Nephron progenitor cell (in vitro differentiated cells): ENCODE measurements at places on chromosomes 3 and 15.

GRCh38 chr3:117750674-117751269 is 1041.2 kb downstream of the TUSC7 start:
- no peaks in the 10 kb centered on the region for H3K27me3 ChIP-seq
- no peaks in the 10 kb centered on the region for H3K36me3 ChIP-seq
- no peak overlapping the region for H3K4me3 ChIP-seq
- H3K4me1 ChIP-seq, result peaks cover 26% of the 10 kb centered on the region

DNA sequence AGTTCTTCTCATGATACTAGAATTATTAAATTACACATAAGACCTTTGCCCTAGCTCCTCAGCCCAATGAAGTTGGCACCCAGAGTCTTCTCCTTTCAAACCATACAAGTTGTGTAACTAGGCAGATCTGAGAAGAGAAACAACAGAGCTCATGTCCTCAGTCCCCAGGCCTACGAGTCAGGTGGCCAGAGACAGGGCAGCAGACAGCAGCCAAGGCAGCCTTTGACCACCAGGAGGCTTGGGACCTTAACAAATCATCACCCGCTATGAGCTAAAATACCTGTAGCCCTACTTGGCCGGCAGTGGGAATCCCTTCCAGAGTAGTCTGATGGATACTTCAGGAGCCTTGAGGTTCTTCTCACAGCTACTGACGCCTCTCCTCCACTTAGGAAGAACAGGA is 18.3 kb downstream of the STIMATE start:
- no peak for DNase-seq
- H3K36me3 ChIP-seq, result no peaks in the 10 kb centered on the region
- no peak overlapping the region for H3K4me3 ChIP-seq
- H3K4me1 ChIP-seq, result peaks cover 9% of the 10 kb centered on the region

DNA sequence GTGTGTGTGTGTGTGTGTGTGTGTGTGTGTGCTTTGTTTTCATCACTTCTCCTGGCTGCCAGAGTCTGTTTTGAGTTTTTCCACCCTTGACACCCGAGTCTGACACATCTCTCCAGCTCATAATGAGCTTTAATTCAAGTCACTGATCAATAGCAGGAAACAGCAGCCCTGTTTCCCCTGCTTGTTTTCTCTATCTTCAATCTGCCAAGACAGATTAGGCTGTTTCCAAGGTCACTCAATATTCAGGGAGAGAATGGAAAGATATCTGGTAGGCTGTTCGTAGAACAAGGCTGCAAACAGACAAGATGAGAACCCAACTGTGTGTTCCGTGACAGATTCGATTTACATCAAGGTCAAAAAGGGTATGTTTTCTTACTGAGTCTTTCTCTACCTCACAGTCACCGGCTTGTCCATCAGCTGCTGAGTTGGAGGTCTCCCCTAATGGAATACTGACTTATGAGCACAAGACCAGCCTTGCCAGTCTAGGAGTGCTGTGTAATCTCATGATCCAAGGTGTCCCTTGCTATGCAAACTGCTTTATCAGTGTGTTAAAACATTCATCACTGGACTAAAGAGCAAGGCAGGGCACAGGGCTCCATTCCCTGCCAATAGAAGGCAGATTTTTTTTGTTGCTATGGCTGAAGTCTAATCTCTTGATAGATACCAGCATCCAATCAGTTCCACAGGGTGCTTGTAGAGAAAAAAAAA is 187.9 kb upstream of the LMCD1 start:
- H3K4me1 ChIP-seq, result peaks cover 14% of the 10 kb centered on the region
- no peak overlapping the region for H3K4me3 ChIP-seq
- DNase-seq, result no peak
- peak overlapping the region; percentile 71 for H3K27ac ChIP-seq
- no peaks in the 10 kb centered on the region for H3K27me3 ChIP-seq
- no peaks in the 10 kb centered on the region for H3K36me3 ChIP-seq

DNA sequence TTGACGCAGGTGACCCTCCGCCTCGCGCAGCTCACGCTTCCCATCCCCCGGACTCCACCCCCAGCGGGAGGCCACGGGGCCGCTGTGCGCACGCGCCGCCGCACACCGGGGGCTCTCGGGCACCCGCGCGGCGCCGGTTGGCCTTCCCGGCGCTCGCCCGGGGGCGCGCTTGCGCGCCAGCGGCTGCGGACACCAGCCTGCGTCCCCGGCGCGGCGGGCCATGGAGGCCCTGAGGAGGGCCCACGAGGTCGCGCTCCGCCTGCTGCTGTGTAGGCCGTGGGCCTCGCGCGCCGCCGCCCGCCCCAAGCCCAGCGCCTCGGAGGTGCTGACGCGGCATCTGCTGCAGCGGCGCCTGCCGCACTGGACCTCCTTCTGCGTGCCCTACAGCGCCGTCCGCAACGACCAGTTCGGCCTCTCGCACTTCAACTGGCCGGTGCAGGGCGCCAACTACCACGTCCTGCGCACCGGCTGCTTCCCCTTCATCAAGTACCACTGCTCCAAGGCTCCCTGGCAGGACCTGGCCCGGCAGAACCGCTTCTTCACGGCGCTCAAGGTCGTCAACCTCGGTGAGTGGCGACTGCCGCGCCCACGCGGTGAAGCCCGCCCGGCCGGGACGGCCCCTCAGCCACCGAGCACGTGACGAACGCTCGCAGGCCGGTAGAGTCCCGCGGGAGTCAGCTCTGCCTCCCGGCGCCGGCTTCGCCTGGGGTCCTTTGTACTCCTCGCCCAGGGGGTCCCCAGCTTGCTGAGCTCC is at the start of gene C15orf61:
TSS of gene C15orf61 (plus strand) at position 103 of the 754 bp plus-strand sequence. CDS start at position 221, 118 bp downstream.
- DNase-seq, result peak; percentile 80
- peak within 1 kb of the TSS; percentile 90 for H3K4me3 ChIP-seq
- no peaks in the 10 kb centered on the region for H3K27me3 ChIP-seq

- peaks cover 51% of the 10 kb centered on the region for H3K4me1 ChIP-seq
- no peaks in the 10 kb centered on the region for H3K27me3 ChIP-seq
- DNase-seq, result peak; percentile 88
- H3K27ac ChIP-seq, result peak within 1 kb of the TSS; percentile 98
- peak within 1 kb of the TSS; percentile 99 for H3K4me3 ChIP-seq
Measured at GRCh38 chr3:44976002-44976815, at the start of the genes EXOSC7 and ZDHHC3. Gene EXOSC7 (plus strand): TSS chr3:44976244. CDS start chr3:44976278, 34 bp downstream. Gene ZDHHC3 (minus strand): TSS chr3:44976174. CDS start chr3:44959436, 16,738 bp downstream.

DNA sequence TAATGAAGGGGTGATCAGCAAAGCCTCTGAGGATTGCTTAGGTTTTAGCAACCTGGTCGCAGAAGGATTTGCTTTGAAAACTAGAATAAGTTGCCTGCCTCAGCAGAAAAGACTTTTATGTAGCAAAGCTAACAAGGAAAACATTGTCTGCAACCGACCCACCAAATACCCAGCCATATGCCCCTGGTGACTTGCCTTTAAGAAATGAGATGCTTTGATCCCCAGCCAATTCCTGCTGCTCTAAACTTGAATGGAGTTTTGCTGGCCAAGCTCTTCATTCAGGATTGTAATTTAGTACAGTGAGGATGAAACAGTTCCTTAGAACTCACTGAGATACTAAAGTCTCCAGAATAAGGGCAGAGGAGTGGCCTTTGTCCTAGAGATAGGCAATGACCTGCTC is 139.8 kb upstream of the PROK2 start:
- no peak overlapping the region for H3K27ac ChIP-seq
- DNase-seq, result no peak
- H3K4me1 ChIP-seq, result peaks cover 14% of the 10 kb centered on the region
- peaks cover 11% of the 10 kb centered on the region for H3K27me3 ChIP-seq

- H3K27me3 ChIP-seq, result no peaks in the 10 kb centered on the region
- no peak for DNase-seq
- H3K4me3 ChIP-seq, result no peak overlapping the region
- H3K27ac ChIP-seq, result no peak overlapping the region
- H3K4me1 ChIP-seq, result no peaks in the 10 kb centered on the region
Measured at GRCh38 chr3:123624302-123624701, 39.4 kb upstream of the HACD2 start.

DNA sequence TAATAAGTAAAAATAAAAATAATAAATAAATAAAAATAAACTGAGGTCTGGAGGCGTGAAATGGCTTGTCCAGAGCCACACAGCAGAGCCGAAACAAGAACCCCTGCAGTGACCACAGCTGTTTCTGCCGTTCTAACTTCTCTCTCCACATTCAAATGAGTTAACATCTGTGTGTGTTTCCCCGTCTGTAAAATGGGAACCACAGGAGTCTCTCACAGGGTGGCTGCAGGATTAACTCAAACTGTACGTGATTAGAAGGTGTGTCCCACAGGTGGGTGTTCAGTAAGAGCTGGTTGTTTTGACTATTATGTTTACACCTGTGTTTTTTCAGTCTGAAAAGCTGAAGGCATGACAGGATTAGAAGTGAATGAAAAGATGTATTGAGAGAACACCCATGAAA is 27.0 kb upstream of the MUC4 start:
- peaks cover 29% of the 10 kb centered on the region for H3K4me1 ChIP-seq
- no peak overlapping the region for H3K27ac ChIP-seq
- no peaks in the 10 kb centered on the region for H3K36me3 ChIP-seq
- peaks cover 14% of the 10 kb centered on the region for H3K27me3 ChIP-seq

DNA sequence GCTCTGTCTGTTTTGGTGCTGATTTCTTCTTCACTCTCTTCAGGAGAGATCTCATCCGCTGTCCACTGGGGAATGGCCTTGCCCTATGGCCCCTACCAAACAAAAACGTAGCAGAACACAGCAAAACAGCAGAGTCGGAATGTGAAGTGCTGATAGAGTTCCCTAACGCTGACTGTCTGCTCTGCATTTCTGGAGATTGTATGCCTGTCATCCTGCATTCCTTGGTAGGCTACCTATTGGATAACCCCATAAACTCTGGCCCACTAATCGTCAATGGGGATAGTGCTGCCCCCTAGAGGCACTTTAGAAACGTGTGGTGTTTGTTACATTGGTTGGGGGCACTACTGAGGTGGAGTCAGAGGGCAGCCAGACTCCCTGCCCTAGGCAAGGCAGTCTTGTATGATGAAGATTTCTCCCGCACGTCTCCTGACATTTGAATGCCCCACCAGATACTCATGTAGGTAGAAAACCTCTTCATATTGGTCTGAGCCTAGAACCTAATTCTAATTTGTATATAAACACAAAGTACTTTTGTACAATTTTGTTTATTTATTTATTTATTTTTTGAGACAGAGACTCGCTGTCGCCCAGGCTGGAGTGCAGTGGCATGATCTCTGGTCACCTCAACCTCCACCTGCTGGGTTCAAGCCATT is 15.6 kb upstream of the MAGEF1 start:
- H3K27ac ChIP-seq, result peak overlapping the region; percentile 97
- no peaks in the 10 kb centered on the region for H3K27me3 ChIP-seq
- peak overlapping the region; percentile 59 for H3K4me3 ChIP-seq
- peaks cover 3% of the 10 kb centered on the region for H3K36me3 ChIP-seq

DNA sequence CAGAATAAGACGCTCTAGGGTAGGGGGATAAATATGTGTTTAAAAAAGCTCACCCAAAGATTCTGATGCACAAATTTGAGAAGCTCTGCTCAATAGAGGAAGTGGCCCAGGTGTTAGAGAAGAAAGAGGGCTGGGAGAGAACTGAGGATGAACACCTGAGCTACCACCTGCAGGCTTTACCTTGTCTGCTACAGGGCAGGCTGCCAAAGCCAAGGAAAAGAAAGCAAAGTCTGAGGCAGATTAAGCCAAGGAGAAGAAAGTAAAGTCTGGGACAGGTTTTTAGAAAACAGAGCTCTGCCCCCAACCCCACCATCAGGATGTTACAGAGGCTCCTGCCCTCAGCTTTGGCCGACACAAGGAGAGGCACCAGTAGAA is 92.9 kb downstream of the THRB start:
- H3K4me1 ChIP-seq, result peaks cover 4% of the 10 kb centered on the region
- H3K27me3 ChIP-seq, result peaks cover 3% of the 10 kb centered on the region
- H3K4me3 ChIP-seq, result no peak overlapping the region
- DNase-seq, result no peak
- H3K27ac ChIP-seq, result no peak overlapping the region

GRCh38 chr3:12440927-12441714 is 43.2 kb upstream of the TSEN2 start:
- H3K4me1 ChIP-seq, result peaks cover 44% of the 10 kb centered on the region
- no peaks in the 10 kb centered on the region for H3K36me3 ChIP-seq
- no peak overlapping the region for H3K27ac ChIP-seq
- H3K4me3 ChIP-seq, result no peak overlapping the region

- no peak overlapping the region for H3K27ac ChIP-seq
- H3K4me3 ChIP-seq, result no peak overlapping the region
- peaks cover 11% of the 10 kb centered on the region for H3K27me3 ChIP-seq
- no peak for DNase-seq
- peaks cover 78% of the 10 kb centered on the region for H3K36me3 ChIP-seq
Measured at GRCh38 chr15:80163897-80164296, 11.1 kb downstream of the FAH start.

DNA sequence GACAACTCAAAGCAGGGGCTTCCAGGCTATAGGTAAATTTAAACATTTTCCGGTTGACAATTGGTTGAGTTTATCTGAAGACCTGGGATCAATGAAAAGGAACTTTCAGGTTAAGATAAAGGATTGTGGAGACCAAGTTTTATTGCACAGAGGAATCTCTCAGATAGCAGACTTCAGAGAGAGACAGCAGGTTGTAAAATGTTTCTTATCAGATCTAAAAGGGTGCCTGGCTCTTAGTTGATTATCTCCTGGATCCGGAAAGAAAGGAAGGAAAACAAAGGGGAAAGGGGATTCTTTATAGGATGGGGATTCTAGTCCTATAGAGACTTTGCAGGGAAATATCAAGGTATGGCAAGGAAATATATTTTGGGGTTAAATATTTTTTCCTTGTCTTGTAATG is 951.3 kb upstream of the SEMA6D start:
- H3K27me3 ChIP-seq, result no peaks in the 10 kb centered on the region
- peaks cover 23% of the 10 kb centered on the region for H3K36me3 ChIP-seq
- peak overlapping the region; percentile 24 for H3K27ac ChIP-seq
- H3K4me3 ChIP-seq, result no peak overlapping the region

DNA sequence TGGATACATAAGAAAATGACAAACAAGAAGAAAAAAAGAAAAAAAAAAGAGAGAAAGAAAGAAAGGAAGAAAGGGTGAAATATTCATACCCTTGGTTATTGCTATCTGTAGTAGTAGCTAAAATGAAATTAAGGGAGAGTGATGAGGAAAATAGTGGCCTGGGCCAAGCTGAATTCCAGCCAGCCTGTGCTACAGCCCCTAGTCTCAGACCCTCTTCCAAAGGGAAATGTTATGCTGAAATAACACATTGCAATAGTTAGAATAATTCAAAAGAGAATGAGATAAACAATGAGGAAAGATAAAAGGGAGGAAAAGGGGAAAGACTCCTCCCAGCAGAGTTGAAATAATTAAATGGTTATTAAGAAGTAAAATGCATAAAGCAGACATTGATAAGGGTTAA is 268.4 kb upstream of the ROBO1 start:
- H3K36me3 ChIP-seq, result no peaks in the 10 kb centered on the region
- H3K27me3 ChIP-seq, result no peaks in the 10 kb centered on the region
- DNase-seq, result no peak
- H3K4me3 ChIP-seq, result no peak overlapping the region
- no peaks in the 10 kb centered on the region for H3K4me1 ChIP-seq
- no peak overlapping the region for H3K27ac ChIP-seq

DNA sequence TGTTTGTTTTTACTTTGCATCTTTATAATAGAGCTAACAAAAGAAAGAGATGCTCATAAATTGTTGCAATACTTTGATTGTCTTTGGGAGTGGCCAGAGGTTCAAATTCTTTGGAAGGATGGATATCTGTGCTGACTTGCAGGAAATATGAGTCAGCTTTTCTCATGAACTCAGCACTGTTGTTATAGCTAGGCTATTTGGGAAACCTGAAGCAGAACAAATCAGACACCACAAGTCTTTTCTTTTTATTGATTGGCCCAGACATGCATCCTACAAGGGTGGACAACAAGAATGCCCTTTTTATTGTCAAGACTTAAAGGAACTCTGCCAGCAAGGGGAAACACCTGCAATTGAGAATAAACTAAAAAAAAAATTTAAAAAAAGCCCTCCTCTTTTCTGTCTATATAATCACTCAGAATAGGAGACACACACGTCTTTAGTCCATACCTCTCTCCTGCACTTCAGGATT is 4.6 kb upstream of the DENND4A start:
- DNase-seq, result no peak
- H3K4me1 ChIP-seq, result peaks cover 40% of the 10 kb centered on the region
- no peaks in the 10 kb centered on the region for H3K36me3 ChIP-seq
- no peak overlapping the region for H3K4me3 ChIP-seq
- no peaks in the 10 kb centered on the region for H3K27me3 ChIP-seq
- no peak overlapping the region for H3K27ac ChIP-seq
